ENCODE measurements at places on chromosomes 12 and 14.

GRCh38 chr12:64090047-64090446, 132.0 kb downstream of the KICS2 start:
- DNase-seq: no peak

- no peak for DNase-seq
Measured at GRCh38 chr12:42810006-42810405, 220.5 kb upstream of the PRICKLE1 start.

DNA sequence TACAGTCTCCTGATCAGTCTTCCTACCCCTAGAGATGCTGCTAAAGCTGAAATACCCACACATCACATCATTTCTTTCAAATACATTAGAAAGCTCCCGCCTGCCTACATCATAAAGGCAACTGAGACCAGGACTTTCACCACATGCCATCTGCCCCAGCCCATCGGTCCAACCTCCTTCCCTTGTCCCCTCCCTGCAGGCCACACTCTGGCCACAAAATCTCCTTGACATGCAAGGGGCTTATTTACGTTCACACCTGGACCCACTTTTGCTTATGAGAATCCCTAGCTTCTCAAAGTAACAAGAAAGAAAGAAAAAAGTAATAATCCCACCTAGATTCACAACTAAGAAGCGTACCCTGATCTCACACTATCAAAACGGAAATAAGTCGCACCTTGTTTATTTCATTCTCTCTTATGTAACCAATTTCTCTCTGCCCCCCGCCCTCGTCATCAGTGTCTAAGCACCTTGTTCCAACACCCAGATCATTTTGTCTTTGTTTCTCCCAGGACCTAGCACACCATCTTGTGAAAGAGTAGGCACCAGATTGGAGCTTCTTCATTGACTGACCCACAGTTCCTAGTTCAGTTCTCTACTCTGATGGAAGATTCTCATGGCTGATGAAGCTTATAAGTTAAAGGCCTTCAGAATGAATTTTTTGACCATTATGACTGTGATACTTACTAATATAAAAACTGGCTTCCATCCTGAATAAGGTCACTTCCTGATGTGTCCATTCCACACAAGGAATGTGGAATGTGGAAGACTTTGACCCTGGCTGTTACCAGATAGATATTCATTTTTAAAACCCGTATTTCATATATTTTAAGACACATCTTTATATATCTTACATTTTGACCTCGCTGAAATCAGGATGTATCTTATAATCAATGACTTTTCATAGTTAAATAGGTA, 7.7 kb downstream of the WSB2 start:
- DNase-seq: no peak

GRCh38 chr12:130526813-130527212, 189.1 kb downstream of the PIWIL1 start:
- DNase-seq: no peak

GRCh38 chr12:130838284-130838950, 633 bp downstream of the STX2 start:
- DNase-seq: no peak
